Endothelial cell (in vitro differentiated cells): ENCODE measurements at places on chromosomes 16 and 17. TPM values are rescaled to one million over a fixed set of nuclear protein-coding genes. Genes with fewer than 3 reads are reported as not detected.

GRCh38 chr16:83948914-83949723 lies 3.9 kb upstream of the OSGIN1 start:
- no peak overlapping the region for H3K27ac ChIP-seq
- H3K4me3 ChIP-seq: no peak overlapping the region
- no peak for DNase-seq
- H3K36me3 ChIP-seq: no peaks in the 10 kb centered on the region
- no peaks in the 10 kb centered on the region for H3K4me1 ChIP-seq

- no peak overlapping the region for H3K27ac ChIP-seq
- peaks cover 14% of the 10 kb centered on the region for H3K27me3 ChIP-seq
- peaks cover 33% of the 10 kb centered on the region for H3K36me3 ChIP-seq
- no peak for DNase-seq
- no peaks in the 10 kb centered on the region for H3K4me1 ChIP-seq
These were observed 17.8 kb downstream of the TELO2 start for GRCh38 chr16:1510941-1511351.

DNA sequence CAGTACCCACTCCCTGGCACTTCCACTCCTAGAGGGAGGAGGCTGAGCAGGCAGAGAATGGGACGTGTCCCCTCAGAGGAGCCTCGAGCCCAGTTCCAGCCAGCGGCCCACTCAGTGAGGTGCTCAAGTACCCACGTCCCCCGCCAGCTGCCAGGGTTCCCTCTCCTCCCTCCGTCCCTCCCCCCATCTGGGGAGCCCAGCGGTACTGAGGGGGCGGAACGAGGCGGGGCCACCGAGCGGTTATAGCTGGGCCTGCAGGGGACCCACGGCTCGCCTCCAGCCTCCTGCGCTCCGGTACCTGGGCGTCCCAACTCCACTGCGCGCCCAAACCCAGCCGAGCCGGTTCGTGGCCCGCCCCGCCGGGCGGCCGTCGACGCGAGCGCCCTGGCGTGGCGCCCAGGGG lies at the start of gene NPW:
Gene NPW (plus strand): TSS at position 268 of the 403 bp plus-strand sequence.
- H3K36me3 ChIP-seq: no peaks in the 10 kb centered on the region
- peaks cover 19% of the 10 kb centered on the region for H3K27me3 ChIP-seq
- peak within 1 kb of the TSS; percentile 82 for H3K4me3 ChIP-seq
- peaks cover 4% of the 10 kb centered on the region for H3K4me1 ChIP-seq
- no peak for DNase-seq

GRCh38 chr16:85622683-85623082 lies 9.6 kb downstream of the GSE1 start:
- H3K4me1 ChIP-seq: peaks cover 3% of the 10 kb centered on the region
- no peak for DNase-seq
- no peak overlapping the region for H3K4me3 ChIP-seq
- H3K27me3 ChIP-seq: peaks cover 2% of the 10 kb centered on the region
- no peaks in the 10 kb centered on the region for H3K36me3 ChIP-seq

GRCh38 chr16:57994778-57995177 lies 5.7 kb downstream of the ZNF319 start:
- H3K4me1 ChIP-seq: peaks cover 13% of the 10 kb centered on the region
- H3K4me3 ChIP-seq: peak overlapping the region; percentile 63
- H3K27me3 ChIP-seq: peaks cover 14% of the 10 kb centered on the region
- peak; percentile 31 for DNase-seq
- peaks cover 18% of the 10 kb centered on the region for H3K36me3 ChIP-seq
- H3K27ac ChIP-seq: peak overlapping the region; percentile 25

- peaks cover 6% of the 10 kb centered on the region for H3K36me3 ChIP-seq
- H3K4me3 ChIP-seq: no peak overlapping the region
- DNase-seq: no peak
- H3K4me1 ChIP-seq: peaks cover 13% of the 10 kb centered on the region
- H3K27ac ChIP-seq: no peak overlapping the region
- peaks cover 42% of the 10 kb centered on the region for H3K27me3 ChIP-seq
These were observed 2.7 kb downstream of the DLX3 start for GRCh38 chr17:49992191-49992932.

GRCh38 chr17:74546586-74546985 lies 671 bp upstream of the CD300C start:
- no peak for DNase-seq
- H3K4me1 ChIP-seq: peaks cover 5% of the 10 kb centered on the region
- peaks cover 12% of the 10 kb centered on the region for H3K27me3 ChIP-seq
- no peak overlapping the region for H3K27ac ChIP-seq

- no peak for DNase-seq
- H3K4me1 ChIP-seq: no peaks in the 10 kb centered on the region
These were observed 295.4 kb downstream of the TOX3 start for GRCh38 chr16:52251495-52251894.

DNA sequence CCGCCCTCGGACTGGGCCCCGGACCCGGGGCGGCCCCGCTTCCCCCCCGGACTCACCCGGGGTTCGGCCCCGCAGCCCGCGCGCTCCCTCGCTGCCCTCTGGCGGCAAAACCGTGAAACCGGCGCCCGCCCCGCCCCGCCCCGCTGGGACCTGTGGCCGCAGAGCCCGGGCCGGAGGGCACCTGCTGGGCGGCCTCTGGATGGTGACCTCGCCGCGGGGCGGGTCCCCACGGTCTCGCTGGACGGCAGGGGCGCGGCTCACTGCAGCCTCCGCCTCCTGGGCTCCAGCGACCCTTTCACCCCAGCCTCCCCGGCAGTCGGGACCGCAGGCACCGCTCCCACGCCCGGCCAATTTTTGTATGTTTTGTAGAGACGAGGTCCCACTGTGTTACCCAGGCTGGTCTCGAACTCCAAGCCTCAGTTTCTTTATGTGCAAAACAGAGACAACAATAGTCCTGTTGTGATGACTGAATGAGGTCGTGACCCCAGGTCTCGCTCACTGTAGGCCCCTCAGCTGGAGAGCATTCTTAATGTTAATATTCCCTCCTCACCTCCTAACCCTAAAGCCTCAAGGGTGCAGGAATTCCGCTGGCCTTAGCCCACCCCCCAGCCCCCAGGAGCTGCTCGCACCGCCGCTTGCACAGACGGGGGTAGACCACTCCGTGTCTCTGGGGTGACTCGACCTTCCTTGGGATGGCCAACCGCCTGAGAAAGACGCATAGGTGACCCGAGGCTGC lies 33.7 kb upstream of the RPH3AL start:
- H3K27me3 ChIP-seq: peaks cover 23% of the 10 kb centered on the region
- peak; percentile 79 for DNase-seq
- H3K4me3 ChIP-seq: peak overlapping the region; percentile 82
- H3K36me3 ChIP-seq: peaks cover 10% of the 10 kb centered on the region
- H3K4me1 ChIP-seq: peaks cover 10% of the 10 kb centered on the region

- no peaks in the 10 kb centered on the region for H3K36me3 ChIP-seq
- H3K27me3 ChIP-seq: peaks cover 5% of the 10 kb centered on the region
- no peak overlapping the region for H3K4me3 ChIP-seq
- DNase-seq: no peak
- H3K27ac ChIP-seq: no peak overlapping the region
These were observed 88.6 kb upstream of the NKD1 start for GRCh38 chr16:50459496-50460080.

DNA sequence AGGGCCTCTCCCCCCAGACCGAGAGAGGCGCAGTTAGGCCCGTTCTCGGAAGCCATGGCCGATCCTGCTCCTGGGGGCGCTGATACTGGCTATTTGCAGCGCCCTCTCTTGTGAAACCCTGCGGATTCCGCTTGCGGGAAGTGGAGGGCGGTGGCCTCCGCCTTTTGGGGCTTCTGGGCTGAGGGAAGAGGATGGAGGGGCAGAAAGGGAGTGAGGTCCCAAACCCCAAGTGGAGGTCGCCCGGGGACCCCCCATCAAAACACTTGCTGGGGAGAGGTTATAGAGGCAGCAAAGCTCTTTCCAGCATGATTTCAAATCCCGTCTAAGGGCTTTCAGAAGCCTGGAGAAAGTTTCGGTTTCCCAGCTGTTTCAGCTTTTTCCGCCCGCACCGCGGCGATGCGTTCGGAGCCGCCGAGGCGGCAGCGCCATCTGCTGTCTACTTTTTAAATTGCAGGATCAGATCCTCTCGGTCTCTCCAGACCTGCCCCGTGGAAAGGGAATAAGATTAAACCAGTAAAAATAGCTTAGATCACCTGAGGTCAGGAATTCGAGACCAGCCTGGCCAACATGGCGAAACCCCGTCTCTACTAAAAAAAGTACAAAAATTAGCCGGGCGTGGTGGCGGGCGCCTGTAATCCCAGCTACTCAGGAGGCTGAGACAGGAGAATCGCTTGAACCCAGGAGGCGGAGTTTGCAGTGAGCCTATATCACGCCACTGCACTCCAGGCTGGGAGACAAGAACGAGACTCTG lies 15.8 kb downstream of the SNX20 start:
- H3K27me3 ChIP-seq: peaks cover 8% of the 10 kb centered on the region
- peaks cover 5% of the 10 kb centered on the region for H3K36me3 ChIP-seq
- H3K4me3 ChIP-seq: no peak overlapping the region
- H3K27ac ChIP-seq: no peak overlapping the region
- H3K4me1 ChIP-seq: peaks cover 15% of the 10 kb centered on the region

Gene TBC1D3H
- total RNA-seq: not detected

Gene ST6GALNAC2
- 2.2 TPM for total RNA-seq

Gene CACNG3
- total RNA-seq: not detected
